ENCODE measurements at places on chromosomes 1 and 21.

GRCh38 chr1:179781962-179782361 is 38.9 kb downstream of the FAM163A start:
- no peak for DNase-seq

DNA sequence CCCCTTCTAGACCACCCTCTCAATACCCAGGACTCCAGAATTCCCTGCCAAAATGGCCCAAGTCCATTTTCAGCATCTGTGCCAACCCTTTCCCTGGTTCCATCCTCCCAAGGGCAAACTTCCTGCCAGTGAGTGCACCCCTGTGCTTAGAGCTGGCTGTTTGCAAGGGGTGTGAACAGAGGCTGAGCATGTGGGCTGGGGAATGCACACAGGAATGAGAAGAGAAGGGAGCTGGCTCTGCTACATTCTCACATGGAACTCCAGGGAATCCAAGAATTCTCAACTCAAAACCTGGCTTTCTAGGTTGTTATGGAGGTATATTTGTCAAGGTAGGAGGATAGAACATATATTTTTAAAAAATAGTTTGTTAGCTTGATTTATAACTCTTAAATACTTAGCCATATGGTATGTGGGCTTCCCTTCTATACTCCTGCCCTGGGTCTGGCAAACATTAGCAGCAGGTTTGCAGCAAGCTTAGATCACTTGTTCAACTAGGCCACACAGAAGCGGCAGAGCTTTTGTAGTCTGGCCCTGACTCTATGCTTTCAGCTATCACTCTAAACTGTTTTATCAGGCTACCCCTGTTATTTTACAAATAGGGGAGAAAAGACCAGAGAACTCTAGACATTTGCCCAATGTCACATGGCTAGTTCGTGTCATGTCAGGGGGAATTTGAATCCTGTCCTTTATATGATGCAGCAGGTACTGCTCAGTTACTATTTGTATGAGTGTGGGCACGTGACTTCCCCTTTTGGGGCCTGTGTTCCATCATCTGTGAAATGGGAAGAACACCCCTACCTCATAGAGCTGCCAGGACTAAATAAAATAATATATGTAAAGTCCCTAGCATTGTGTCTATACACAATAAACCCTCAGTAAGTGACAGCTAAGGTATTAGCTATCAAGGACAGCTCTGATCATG is 8.1 kb upstream of the STMN1 start:
- peak; percentile 44 for DNase-seq

GRCh38 chr1:232664844-232665777 is 35.2 kb upstream of the SIPA1L2 start:
- no peak for DNase-seq

DNA sequence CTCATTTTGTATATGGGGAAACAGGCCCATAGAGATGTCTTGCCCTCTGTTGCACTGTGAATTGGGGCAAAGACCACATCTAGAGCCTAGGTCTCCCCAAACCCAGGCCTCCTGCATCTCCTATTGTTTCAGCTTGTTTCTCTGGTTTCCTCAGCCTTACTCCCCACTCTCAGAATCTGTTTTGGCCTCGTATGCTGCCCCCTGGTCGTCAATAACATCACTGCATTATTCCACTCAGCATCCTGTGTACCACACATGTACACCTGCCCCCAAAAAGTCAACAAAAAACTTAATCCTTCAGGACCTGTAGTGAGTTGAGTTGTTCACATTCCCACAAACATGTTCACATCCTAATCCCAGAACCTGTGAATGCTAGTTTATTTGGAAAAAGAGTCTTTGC is 184.8 kb downstream of the BRINP2 start:
- peak; percentile 26 for DNase-seq

DNA sequence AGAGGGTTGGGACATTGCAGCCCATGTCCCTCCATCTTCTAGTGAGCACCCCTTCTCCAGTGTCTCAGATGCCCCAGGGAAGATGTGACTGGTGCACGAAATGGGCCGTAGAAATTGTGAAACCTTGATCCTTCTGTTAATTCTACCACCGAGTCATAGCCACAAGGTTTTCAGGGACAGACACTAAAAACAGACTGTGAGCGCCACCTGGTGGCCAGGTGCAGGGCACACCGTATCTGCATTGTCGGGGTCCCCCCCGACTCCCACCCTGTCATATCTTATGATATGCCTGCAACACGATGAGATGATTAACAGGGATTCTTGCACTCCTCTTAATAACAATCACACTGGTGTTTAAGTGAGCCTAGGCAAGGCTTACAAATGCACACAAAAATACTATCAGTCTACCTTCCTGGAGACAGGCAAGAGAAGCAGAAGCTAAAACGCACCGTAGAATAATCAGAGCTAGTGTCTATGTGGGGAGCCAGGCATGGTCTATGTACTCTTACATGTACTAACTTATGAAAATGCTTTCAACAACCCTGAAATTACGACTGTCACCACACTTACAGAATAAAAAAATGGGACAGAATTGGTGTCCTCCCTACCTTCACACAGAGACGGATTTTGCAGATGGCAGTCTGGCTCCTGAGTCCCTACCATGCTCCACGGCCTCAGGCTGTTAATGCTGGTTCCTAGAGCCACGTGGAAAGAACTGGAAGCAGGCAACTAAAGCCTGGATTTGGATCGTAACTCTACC is 57.9 kb downstream of the FHAD1 start:
- DNase-seq = no peak

DNA sequence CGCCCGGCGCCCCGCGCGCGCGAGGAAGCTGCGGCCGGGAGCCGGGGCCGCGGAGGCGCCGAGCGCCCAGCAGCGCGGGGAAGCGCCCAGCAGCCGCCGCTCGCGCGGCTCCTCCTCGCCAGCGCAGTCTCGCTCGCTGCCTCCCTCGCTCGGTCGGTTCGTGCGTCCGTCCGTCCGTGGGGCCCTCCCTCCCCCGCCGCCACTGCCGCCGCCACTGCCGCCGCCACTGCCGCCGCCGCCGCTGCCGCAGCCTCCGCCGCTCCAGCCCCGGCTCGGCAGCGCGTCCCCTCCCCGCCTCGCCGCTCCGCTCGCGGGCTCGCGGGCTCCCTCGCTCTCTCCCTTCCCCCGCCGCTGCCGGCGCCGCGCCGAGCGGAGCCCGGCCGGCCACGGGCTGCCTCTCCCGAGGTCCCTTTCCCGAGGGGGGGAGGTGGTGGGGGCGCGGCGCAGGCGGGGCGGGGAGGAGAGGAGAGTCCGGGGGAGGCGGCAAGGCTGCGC is at the start of gene KCND3:
KCND3 (minus strand) TSS at position 138 of the 495 bp plus-strand sequence.
- DNase-seq = peak; percentile 48

GRCh38 chr1:84541679-84542078 is 32.6 kb downstream of the CTBS start:
- DNase-seq = no peak

GRCh38 chr1:109993885-109994284 is 9.3 kb downstream of the AHCYL1 start:
- no peak for DNase-seq

Measured in fibroblast of skin of scalp (primary cell).